ENCODE measurements at places on chromosomes 6 and 20.
A peak's percentile ranks its signal among the peaks of the same experiment; 100 is the strongest.

DNA sequence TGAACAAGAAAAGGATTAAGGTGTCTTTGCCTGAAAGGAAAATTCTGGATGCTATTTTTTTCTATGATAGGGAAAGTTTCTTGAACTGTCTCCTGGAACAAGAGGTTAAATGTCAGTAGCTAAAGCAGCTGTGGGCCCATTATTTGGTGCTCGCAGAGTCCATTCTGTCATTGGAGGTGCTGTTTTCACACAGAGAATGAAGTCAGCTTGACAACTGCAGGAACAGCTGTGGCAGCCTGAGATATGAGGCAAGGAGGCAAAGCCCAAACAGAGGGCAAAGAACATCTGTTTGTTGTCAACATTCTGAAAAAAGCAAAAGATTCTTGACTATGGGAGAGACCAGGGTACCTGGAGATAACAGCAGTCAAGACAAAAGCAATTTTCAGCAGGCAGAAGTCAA is 548.2 kb downstream of the KIF16B start:
- DNase-seq = no peak

GRCh38 chr6:138258991-138259390 is 40.7 kb upstream of the PBOV1 start:
- DNase-seq = no peak

DNA sequence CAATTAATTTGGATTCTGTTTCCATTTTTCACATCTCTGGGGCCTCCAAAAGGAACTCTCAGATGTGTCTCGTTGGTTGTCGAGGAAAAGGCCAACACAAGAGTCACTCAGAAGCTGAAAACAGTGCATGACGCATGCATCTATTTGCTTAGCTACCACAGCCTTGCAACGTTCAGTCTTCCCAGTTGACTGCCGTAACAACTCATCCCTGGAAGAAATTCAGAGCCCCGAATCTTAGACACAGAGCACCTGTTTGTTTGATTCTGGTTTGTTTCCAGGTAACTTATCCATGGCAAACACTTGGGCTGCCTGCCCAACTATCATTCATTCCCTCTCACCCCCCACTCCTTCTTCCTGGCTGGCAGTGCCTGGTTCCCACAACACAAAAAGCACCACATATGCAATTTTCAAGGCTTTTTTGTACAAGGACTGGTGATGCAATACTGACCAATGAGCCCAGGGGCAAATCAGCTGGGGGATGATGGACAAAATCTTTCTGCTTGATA is 60.5 kb downstream of the ZMYND8 start:
- no peak for DNase-seq

- DNase-seq = no peak
Observed at GRCh38 chr6:38248500-38249234, 391.1 kb downstream of the BTBD9 start.

- no peak for DNase-seq
Observed at GRCh38 chr6:93621442-93621841, 202.1 kb upstream of the EPHA7 start.

GRCh38 chr6:109236115-109237076 is 141.1 kb downstream of the CEP57L1 start:
- DNase-seq = peak; percentile 67

- no peak for DNase-seq
Observed at GRCh38 chr6:147834084-147834776, 325.7 kb downstream of the SAMD5 start.

DNA sequence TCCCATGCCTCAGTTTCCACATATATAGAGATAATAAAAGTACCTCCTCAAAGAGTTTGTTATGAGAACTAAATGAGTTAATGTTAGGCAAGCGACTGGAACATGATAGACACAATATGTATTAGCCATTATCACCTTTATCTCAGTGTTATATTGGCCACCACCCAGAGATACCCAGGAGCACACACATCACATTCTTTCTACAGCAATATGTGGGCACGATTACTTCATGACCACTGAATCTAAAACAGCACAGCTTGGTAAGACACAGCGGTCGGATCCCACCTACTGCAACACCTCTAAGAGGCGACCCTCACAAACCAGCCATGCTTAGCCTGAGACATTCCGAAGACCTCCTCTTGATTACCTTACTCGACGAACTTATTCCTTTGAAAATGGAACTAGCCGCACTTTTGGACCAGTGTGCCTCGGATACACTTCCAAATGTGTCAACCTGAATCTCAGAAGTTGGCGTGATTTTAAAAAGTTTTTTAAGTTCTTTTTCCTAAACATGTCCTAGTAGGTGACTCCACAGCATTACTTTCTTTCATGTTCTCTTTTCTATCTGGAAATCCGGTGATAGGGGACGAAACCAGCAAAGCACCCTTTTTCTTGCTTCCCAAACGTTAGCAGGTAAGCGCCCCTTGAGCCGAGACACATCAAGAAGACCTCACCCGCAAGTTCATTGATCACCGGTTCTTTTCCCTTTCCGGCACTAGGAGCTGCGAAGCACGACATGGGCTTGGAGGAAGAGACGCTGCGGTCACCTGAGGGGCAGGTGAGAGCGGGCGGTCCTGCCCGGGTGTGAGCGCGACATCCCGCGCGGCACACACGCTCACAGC is 923 bp downstream of the GMDS start:
- DNase-seq = peak; percentile 30

DNA sequence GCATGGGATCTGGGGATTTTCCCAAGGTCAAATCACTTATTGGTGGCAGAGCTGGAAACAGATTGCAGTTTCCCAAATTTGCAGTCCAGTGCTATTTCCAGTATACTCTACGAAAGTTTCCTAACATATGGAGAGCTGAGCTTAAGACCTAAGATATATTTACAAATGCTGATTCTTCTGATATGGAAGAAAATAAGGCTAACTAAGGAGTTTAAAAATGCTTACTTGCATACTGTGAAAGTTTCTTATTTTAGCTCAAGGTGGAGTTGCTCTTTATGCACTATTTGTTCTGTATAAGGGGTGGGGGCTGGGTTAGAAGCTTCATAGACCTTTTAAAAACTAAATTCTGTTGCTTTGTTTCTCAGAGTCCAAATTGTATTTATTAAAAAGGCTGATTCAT is 7.5 kb downstream of the CD109 start:
- no peak for DNase-seq

GRCh38 chr6:90369024-90369519 is 72.4 kb upstream of the BACH2 start:
- no peak for DNase-seq

DNA sequence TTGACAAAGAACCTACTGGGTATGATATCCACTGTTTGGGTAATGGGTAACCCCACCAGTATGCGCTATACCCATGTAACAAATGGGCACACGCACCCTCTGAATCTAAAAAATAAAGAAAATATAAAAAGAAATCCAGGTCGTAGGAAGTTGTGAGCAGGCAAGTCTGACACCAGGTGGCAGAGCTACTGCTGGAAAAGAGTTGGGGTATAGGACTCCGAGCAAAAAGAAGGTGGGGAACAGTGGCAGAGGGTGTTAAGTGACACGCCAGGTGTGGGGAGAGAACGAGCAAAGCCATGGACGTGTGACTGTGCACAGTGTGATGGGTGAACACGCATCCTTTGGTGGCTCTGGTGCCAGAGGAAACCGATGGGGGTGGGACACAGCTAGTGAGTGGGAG is 46.7 kb downstream of the NOX3 start:
- DNase-seq = no peak

DNA sequence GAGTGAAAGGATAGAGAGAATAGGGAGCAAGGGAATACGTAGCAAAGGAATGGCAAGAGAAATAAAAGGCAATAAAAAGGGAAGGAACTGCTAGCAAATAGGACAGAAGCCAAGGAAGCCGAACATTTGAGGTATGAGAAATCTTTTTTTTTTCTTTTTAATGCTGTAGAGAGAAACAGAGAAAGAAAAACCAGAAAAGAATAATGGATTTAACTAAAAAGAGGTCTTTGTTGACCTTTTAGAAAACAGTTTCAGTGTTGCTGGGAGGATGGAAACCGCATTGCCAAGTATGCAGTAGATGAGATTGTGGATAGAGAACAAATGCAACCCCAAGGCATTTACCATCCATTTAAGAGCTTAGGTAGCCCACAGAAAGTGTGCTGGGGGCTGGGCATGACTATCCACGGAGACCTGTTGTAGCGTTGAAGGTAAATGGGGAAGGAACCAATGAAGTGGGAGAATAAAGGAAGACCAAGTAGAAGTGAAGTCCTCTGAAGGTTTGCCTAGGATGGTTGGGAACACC is 23.3 kb upstream of the C6orf62 start:
- no peak for DNase-seq

DNA sequence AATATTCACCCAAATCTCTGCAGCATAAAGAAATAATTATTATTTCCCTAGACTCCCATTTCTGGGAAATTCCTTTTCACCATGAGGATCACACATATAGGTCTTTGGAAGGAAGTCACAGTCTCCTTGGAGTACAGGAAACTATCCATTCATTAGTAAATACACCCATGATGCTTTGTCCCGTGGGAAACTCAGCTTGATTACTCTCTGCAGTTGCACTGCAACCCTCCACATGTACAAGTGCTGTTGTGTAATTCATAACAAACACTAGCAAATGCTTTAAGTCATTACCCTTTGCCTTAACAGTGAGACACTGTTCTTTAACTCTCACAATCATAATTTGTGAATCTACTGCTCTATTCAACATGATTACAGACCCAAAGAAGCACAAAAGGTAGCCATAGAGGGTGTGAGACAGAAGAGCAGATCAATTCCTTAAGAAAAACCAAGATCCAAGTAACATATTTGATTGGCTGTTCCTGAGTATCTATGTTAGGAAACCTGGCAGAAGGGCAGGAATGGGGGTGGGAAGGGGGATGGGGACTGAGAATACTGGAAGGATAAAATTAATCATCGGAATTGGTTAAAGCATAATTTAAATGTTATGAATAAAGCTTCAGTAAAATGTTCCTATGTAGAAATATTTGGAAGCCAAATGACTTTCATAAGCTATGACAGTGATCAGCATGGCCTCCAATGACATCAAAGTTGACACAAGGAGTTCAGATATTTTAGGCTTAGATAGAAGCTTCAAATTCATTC is 268.0 kb downstream of the HACE1 start:
- DNase-seq = no peak

- DNase-seq = no peak
Observed at GRCh38 chr20:49572857-49573256, 4.9 kb upstream of the PTGIS start.

- no peak for DNase-seq
Observed at GRCh38 chr6:75130784-75131183, 75.1 kb downstream of the COL12A1 start.

DNA sequence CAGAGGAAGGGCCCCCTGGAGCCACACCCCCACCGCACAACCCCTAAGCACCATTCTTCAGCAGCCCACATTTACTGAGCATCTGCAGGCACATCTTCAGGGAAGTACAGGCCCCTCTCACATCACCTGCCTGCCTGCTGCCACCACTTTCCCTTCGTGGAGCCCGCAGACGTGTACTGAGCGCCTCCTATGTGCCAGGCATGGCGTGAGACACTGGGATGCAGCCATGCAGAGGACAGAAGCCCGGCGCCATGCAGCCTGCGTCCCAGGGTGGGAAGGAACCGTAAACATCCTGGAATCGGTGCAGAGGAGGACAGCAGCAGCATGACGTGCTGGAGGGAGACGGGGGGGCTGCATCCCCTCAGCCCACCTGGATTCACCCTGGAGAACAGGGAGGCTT is 78.1 kb downstream of the GRM4 start:
- no peak for DNase-seq

DNA sequence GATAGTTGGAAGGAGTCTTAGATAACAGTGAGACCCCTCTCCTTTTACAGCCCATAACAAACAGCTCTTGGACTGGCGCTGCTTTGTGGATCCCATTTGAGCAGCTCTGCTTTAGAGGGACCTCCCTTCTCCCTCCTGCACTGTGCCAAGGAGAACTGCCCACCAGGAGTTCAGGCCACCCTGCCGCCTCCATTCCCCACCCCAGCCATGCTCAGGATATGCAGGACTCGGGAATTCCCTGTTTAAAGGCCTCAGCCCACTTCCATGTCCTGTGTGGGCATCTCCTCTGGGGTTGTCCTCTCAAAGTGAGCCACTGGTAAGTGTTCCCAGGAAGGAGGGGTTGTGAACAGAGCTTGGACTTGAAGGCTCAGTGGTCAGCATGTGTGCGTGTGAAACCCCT is 312.6 kb upstream of the RNF24 start:
- no peak for DNase-seq

DNA sequence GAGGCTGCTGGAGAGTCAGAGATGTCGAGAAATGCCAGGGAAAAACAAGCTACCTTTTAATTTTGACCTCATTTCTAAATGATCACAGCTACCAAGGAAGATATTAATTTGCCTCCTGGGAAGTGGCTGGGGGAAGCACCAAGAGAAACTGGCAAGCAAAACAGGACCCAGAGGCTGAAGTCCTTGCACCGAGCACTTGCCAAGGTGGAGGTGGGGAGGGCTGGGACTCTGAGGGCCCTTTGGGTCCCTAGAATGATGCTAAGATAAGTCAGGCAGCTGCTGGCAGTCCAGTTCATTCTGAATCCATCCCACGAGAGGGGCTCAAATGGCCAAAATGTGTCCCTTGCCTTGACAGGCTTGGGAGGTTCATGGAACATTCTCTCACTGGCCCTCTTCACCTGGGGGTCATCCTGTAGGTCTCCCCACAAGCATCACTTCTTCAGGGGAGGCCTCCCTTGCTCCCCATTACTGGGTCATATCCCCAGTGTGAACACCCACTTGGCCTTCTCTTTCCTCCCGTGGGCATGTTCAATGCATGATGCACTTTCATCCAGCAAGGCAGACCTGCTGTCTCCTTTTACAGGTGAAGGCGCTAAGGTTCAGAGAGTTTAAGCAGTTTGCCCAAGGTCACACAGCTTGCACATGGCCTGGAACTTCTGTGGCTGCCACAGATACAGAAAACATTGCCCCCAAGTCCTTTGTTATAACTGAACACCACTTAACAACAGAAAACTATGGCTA is 39.1 kb upstream of the BLCAP start:
- no peak for DNase-seq

DNA sequence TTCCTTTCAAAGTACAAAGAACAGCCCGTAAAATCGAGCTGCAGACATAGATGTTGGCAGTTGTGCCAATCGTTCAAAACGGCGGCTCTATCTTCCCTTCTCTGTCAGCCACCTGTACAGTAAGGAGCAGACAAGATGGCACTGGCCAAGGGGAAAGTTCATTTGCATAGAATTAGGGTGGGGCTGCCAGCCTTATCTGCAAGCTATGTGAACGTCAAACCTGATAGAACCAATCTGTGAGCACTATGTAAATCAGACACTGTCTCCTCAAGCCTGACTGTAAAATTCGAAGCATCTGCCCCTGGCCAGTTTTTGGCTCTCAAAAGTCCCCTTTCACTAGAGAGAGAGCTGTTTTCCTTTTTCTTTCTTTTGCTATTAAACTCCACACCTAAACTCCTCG is 374.5 kb downstream of the EPM2A start:
- no peak for DNase-seq

GRCh38 chr20:3421985-3422384 is 14.5 kb upstream of the DNAAF9 start:
- DNase-seq = no peak

All from NCI-H345 (cell line).